ENCODE measurements at places on chromosomes 3 and 15.

- DNase-seq, result no peak
These were observed 10.9 kb upstream of the PLCL2 start for GRCh38 chr3:16873872-16874271.

GRCh38 chr15:30990036-30990435 is 1.4 kb downstream of the MTMR10 start:
- DNase-seq, result no peak

DNA sequence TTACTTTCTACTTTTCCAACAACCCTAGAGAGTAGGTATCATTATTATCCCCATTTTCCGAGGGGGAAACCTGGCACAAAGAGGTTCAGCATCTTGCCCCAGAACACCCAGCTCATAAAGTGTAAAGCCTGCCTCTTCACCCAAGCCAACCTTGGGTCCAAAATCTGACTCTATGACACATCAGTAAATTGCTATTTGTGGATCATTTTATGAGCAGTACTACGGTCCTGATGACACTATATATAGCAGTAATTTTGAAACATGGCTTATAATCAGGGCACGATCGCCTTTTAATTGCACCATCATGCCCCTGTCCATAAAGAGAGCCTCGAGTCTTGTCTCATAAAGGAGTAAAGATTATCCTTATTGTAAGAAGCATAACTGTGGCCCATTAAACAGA is 9.7 kb downstream of the MAGI1 start:
- DNase-seq, result no peak

DNA sequence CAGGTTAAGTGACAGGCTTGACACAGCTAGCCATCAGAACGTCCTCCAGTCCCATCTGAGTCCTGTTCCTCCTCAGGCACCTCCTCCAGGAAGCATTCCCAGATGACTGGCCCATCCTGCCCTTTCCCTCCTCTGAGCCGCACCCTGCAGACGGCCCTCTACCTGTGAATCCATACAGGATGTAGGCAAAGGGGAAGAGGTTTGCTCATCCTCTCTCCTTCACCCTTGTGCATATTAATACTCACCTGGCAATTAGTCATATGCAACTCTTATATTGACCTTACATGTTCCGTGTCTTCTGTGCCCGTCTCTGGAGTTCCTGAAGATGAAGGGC is 61.9 kb downstream of the SMAD3 start:
- DNase-seq, result no peak

- no peak for DNase-seq
These were observed 41.4 kb upstream of the BSN start for GRCh38 chr3:49512781-49513355.

DNA sequence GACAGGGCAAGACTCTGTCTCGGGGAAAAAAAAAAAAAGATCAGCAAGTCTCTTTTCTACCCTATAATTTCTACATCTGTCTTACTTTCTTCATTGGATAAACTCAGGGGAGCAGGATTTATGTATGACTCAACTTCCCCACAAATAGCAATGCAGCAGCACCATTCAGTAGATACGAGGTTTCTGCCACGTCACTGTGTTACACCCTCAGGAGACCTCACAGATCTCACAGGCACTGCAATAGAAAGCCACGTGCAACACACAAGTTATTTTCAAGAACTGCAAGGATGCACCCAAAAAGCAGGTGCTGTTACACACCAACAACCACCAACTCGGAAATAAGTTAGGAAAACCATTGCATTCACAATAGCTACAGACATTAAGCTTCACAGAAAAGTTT is 30.2 kb downstream of the TSPAN3 start:
- no peak for DNase-seq

GRCh38 chr15:94256511-94256910 is 25.1 kb downstream of the MCTP2 start:
- DNase-seq, result no peak

- no peak for DNase-seq
These were observed 331.7 kb downstream of the MAGI1 start for GRCh38 chr3:65706776-65707568.

DNA sequence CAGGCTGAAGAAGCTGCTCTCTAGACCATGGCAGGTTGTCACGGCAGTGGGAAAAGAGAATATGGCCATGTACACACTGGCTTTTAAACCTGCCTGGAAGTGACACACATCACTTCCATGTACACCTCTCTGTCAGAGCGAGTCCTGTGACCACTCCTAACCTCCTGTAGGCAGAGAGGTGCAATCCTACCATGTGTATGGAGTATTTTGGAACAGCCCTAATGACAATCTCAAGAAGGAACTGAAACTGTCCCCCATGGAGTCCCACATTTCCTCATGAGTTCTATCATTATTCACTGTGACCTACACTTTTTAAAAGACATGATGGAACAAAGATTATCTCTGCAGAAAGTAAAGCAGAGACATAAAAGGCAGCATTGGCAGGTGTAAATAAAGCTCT is 153.4 kb upstream of the PFN2 start:
- no peak for DNase-seq

GRCh38 chr3:27089068-27089467 is 280.1 kb downstream of the NEK10 start:
- DNase-seq, result no peak

DNA sequence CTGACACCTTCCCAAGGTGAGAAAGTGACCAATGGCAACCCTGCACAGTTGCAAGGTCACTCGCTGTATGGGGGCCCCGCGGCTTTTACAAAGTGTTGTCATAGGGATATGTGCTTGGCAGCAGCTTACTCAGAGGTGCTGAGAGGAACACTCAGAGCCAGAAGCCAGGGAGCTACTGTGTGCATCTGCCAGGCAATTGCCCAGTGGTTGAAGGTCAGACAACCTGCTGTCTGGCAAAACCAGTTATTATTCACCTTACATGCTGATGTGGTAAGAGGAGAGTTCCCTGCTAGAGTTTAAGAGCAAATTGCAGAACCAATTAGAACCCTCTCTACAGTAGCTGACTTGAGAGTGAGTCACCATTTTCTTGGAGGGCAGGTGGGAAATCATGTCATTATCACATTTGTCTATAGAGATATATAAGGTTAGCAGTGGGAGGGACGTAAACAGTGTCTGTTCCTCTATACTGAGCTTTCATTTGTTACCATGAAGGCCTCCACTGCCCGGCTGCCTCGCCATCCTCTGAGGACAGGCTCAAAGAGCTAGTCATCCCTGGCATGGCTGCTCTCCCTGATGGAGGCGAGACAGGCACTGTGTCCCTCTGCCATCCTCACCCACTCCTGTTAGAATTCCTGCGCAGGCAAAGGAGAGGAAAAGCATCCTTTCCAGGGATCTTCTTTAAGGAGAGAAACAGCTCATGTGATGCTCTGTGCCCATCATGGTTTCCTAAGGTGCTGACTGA is 274.4 kb downstream of the PLCL2 start:
- no peak for DNase-seq

GRCh38 chr3:106485217-106485616 is 616.4 kb upstream of the CBLB start:
- no peak for DNase-seq

DNA sequence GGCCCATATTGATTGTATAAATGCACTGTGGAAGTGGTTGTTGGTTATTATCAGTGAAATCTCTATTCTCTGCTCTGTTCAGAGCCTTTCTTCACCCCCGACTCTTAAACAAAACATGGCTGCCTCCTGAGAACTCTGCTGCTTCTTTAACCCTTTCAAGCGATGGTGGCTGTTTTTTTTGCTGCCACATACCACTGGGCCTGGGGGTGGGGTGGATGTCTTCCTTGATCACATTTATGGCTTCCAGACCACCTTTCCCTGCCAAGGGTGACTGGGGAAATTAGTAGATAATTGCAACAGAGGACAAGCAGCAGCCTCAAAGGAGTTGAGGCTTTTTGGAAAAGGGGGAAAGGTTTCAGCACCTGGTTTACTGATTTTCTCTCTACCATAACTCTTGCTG is 32.8 kb downstream of the YEATS2 start:
- no peak for DNase-seq

DNA sequence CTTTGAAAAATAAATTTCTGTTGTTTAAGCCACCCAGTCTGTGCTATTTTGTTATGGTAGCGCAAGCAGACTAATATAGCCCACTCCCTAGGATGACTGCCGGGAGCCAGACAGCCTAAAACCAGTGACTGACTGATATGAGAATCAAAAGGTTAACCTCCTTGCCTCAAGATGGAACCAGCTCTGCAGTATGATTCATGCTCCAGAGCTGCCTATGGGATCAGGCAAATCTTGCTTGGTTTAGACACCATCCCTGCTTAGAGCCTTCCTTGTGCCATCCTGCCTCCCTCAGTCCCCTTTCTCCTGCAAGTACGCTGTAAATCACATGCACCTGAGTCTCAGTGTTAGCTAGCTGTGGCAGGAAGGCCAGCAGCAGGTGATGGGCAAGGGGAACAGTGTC is 39.3 kb downstream of the TRANK1 start:
- no peak for DNase-seq

GRCh38 chr3:170555329-170555728 is 30.5 kb downstream of the SLC7A14 start:
- DNase-seq, result no peak

- DNase-seq, result no peak
These were observed 21.2 kb downstream of the NGRN start for GRCh38 chr15:90286678-90287077.
